ENCODE measurements at places on chromosomes 4 and X. TPM values are rescaled to one million over a fixed set of nuclear protein-coding genes. Genes with fewer than 3 reads are reported as not detected.

DNA sequence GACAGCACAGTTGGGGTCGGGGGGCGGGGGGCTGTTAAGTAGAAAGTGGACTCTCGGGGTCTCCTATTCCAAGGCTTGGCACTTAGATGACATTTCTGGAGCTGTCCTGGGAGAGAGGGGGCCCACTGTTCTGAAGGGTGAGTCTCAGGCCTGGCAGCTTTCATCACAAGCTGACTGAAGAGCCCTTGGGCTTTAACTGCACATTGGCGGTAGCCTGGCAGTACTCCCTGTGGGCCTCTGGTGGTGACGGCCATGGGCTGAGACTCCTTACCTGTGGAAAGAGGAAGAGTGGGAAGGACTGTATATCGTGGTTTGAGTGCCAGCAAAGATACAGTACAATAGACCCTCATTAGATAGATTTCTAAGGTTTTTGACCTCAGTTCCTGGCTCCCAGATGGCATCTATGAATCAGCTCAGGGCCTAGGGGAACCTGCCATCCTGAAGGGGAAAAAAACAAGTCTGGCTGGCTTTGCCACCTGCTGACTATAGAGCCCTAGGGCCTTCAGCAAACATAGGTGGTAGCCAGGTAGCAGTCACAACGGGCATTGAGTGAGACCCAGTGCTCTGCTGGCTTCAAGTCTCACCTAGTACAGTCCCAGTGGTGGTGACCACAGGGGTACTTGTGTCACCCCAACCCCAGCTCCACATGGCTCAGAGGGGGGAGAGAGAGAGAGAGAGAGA, 87.9 kb downstream of the ANKRD17 start:
- no peak for DNase-seq

DNA sequence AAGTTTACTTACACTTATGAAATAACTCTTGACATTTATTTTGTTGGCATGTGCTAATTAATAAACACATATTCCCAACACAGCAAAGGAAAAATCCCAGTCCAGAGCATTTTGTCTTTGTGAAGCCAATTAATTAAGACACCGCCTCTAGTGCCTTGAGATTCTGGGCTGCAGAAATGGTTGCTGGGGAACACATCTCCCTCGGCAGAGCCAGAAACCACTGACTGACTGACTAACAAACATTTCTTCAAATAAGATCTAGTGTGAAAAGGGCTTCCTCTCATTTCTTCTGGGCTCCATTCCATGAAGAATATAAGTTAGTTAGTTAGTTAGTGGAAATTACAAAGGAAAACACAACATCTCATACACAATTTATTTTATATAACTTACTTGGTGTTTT, 28.4 kb upstream of the NAP1L5 start:
- DNase-seq = no peak

The EXOSC9 gene
- polyA plus RNA-seq = 24.1 TPM

The NDNF gene
- polyA plus RNA-seq = 0.54 TPM

GRCh38 chrX:118734909-118735308, 7.5 kb downstream of the IL13RA1 start:
- DNase-seq = no peak

The HSD17B11 gene
- 420 TPM for polyA plus RNA-seq

DNA sequence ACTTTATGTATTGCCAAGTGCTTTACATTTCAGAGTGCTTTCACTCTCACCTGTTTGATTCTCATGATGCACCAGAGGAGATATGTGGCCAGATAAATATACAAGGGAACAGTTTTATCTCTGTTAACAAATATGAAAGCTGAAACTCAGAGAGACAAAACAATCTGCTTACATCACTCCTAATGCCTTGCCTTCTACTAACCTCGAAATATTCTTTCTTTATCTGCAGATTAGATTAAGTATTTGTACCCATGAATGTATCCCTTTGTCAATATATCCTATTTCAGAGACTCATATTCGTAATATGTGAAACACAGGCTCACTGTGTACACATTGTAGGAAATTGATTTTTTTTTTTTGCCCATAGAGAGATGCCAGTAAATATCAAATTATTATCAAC, 178.1 kb downstream of the NWD2 start:
- no peak for DNase-seq

The ARMCX1 gene
- 11.8 TPM for polyA plus RNA-seq

DNA sequence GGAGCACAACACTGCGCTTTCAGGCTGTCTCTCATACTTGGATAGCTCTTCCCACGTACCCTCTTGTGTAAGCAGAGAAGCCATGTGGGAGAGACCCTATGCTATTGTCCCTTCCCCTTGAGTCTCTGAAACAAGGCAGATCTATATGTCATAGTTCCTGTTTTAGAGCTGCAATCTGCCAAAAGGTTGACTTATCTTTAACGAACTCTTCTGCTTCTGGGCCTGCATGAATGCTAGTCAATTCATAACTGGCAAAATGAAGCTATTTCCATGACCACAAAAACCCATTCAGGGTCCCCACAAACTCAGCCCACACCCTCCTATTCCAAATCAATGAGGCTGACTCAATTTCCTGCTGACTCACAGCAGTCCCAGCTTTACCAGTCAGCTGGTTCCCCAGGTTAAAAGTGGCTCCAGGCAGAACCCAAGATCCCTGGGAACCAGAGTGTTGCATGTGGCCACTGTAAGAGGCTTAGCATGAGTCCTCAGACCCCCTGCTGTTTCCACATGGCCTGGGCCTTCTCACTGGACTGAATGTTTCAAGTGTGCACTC, 25.3 kb upstream of the SOD3 start:
- DNase-seq = no peak

GRCh38 chrX:150411656-150412055, 48.5 kb downstream of the MAMLD1 start:
- DNase-seq = no peak

The PASD1 gene
- not detected for polyA plus RNA-seq

DNA sequence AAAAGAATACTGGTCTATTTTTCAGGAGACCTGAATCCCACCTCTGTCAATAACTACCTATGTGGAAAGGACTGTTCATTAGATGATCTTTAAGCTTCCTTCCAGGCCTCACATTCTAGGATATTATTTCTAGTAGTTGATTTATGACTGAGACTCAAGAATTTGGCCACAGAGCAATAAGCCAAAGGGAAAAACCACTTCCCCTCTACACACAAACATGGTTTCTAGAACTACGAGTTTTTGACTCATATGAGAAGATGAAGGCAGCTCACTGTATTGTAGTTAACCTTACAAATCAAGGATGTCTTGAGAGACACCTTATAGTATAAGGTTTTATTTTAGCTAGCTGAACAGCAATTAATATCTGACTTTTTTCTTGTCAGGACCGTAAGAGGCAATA, 36.9 kb upstream of the GDPD2 start:
- no peak for DNase-seq

DNA sequence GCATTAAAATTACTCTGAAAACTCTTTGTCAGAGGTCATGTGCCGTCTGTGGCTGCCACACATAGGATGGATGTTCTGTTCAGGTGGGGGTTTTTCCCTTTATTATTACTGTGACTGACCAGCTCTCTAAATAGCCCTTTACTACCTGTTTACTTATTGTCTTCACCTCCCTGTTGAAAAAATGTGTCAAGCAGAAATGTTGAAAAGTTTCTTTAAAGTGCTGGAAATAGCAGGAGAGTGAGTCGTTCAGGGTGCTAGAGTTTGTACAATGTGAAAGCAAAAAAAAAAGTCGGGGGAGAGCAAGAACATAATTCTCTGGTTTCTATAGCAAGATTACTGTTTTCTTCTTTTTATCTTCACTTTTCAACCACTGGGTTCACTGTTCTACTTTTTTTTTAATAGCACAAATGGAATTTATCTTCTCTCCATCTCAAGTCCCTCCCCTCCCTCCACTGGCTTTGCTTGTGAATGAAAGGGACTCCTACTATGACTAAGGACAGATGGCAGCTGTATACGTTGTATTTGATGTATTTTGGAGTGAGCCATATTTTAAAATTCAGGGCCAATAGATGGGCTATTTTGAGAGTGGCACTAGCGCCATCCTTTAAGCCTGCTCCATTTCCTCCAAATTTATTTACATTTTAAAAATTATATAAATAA, 33.3 kb downstream of the ARX start:
- DNase-seq = no peak

DNA sequence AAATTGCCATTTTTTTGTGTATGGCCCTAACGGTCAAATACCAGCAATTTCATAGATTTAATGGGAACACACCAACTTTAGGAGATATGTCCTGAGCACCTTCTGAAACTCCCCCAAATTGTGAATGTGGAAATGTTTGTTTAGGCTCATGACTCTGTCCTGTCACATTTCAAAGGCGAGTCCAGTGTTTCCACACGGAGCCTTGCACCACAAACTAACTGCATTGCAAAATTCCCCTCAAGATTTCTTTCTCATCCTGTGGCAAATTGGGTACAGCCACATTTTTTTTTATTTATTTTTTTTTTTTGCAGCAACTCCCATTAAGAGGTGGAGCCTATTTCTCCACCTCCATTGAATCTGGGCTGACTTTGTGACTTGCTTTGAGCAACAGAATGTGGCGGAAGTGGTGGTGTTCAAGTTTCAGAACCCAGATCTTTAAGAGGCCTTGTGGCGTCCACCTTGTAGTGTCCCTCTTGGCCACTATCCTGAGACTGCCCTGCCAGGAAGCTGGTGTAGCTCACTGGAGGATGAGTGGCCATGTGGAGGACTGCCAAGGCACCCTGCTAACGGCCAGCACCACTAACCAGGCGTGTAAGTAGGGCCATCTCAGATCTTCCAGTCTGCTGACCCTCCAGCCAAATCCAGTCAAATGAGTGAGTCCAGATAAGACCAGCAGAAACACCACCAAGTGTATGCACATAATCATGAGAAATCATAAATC, 172.4 kb upstream of the SCML1 start:
- DNase-seq = no peak

DNA sequence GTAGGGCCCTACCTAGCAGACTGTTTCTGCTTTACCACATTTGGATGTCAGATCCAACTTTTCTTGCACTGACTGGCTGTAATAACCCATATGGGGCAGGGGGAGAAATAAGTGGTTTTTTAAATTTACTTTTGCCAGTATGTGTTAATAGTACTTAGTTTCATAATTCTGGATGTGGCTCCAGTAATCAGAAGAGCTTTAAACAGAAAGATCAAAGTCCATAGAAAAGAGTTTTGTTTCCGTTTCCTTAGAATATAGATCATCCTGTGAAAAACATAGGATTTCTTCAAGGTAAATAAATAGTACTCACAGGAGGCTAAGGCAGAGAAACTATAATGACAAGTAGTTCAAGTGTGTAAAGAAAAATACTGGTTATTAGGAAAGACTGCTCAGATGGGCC, 85.6 kb downstream of the SLC39A8 start:
- no peak for DNase-seq

The VCX2 gene
- polyA plus RNA-seq = not detected

DNA sequence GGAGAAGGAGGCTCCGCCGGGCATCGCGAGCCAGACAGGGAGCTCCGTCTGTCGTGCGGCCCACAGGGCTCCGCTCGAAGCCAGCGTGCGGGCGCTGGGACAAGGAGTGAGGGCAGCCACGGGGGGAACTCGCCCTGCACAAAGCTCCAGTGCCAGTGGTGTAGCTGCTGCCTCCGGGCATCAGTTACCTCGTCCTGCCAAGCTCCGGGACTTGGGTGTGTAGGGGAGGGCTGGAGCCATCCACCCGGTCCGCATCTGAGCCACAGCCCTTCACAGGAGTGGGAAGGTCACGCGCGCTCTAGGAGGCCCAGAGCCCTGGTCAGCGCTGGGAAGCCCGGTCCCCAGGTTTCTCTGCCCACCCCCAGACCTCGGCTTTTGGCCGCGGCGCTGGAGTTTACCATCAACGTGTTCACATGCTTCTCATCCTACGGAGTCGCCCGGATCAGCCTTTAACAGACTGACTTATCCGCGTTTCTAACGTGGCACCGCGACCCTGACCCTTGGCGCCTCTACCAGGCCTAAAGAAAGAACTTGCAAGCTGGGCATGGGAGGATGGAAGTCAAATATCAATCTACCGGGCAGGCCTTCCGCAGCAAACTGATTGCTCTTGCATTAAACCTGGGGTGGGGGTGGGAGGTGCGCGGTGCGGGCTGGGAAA, 8.4 kb upstream of the PRDM8 start:
- no peak for DNase-seq

GRCh38 chr4:68359508-68359907, 9.6 kb upstream of the YTHDC1 start:
- no peak for DNase-seq

The ZNF827 gene
- 3.5 TPM for polyA plus RNA-seq

DNA sequence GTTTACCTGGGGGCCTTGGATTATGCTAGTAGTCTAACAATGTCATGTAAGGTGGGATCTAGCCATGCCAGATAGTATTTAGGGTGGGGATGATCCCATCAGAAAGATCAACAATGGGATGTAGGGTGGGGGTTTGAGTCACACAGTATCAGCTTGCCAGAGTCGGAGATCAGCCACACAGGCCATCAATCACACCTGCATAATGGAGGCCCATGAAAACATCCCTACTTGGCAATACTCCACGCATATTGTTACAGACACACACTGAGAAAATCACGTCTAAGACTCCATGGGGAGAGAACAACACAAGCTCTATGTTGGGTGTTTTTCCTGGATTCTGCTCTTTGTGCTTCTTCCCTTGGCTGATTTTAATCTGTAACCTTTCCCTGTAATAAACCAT, 49.5 kb upstream of the SLC25A4 start:
- no peak for DNase-seq

- no peak for DNase-seq
These were observed 9.4 kb upstream of the COPS4 start for GRCh38 chr4:83025563-83025962.

The CDX4 gene
- polyA plus RNA-seq = not detected

DNA sequence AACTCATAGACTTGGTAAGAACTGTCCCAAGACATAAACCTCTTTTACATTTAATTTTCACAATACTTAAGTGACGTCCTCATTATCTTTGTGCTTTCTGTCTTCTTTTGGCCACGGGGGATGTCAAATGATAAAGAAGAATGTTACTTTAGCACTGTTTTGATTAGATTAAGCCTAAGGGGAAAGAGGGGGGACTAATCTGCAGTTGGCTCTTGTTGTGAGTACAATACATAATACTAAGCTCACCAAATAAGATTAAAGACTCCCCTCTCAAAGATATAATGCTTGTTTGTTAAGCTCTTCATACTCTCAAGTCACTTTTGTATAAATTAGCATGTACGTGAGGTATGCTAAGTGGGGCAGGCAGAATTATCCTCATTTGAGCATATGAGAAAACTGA, 36.5 kb downstream of the OCRL start:
- no peak for DNase-seq

DNA sequence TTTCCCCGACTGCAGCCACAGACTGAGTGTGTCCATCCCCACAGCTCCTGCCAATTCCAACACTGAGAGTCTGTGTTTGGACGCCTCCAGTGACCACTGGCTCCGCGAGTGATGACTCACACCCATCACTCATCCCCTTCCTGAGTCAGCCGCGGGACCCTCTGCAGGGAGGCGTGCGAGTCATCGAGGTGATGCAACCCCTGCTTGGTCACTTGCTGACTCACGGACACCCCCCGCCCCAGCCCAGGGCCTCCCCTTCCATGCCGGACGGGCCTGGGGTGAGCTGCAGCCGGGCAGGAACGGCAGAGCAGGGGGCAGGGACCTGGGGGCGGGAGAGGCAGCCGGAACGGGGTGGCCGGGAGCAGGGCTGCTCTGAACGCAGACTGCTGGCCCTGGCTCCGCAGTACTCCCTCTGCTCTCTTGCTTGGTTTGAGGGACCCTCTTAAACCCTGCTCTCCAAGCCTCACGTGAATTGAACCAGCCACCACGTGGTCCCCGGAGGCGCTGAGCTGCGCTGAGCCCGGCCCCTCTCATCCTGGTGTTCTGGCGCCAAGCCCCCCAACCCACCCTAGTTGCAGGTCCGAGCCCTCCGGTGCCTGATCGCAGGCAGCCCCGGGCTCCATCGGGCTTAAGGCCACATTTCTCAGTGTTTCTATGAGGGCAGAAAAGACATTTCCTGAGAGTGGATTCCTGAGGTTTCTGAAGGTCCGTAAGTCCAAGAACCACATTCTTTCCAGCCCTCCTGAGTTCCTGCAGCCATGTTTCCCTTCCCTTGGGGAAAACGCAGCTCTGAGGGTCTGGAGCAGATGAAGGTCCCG, 32.4 kb downstream of the FGFRL1 start:
- DNase-seq = no peak

Measured in small intestine (tissue), 16 donors.